ENCODE measurements at places on chromosomes 4 and X.

DNA sequence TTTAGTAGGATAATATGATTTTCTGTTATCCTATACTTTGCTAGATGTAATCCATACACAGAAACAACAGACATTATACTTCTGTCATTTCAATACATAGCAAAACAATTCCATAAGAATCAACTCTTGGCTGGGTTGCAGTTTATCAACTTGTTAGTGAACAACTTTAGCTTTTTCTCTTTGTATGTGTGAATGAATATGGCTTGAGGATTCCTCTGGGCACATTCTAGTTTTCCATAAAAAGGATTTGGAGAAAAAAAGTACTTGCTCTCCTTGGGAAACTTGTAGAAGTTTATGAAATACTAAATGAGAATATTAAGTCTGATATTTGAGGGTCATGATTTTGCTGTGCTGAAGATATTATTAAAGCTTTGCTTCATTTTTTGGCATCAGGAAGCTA lies 210.7 kb upstream of the GIMD1 start:
- no peak for DNase-seq

DNA sequence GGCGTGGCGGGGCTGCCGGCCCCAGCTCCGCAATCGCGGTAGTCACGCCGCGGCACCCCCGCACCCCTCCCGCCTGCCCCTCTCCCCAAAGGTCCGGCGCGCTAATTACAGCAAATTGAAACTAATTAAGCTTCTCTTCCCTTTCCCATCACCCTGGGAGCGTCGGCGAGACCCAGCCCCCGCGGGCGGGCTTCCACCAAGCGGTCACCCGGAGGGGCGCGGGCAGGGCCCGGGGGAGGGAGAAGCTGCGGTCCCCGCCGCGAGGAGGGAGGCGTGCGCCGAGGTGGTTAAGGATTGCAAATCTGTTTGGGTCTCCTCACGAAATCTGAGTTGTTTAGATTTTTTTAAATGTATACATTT lies 13.1 kb downstream of the ARX start:
- DNase-seq = no peak

DNA sequence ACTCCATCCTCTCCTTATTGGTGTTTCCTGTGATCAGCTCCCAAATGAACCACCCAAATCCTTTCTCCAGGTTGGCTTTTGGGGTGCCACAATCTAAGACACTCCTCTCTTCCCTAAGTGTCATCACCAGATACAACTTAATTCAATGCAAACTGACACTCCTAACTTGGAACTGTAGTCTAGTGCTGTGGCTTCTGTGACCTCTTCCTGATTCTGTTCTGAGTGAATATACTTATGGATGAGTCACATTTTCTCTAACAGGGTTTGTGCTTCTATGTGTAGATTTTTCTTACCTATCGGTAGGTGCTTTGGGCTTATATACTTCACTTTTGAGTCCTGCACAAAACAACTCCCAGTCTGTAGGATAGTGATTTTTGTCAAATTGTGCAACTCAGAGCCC lies 141.3 kb upstream of the MAOA start:
- no peak for DNase-seq

DNA sequence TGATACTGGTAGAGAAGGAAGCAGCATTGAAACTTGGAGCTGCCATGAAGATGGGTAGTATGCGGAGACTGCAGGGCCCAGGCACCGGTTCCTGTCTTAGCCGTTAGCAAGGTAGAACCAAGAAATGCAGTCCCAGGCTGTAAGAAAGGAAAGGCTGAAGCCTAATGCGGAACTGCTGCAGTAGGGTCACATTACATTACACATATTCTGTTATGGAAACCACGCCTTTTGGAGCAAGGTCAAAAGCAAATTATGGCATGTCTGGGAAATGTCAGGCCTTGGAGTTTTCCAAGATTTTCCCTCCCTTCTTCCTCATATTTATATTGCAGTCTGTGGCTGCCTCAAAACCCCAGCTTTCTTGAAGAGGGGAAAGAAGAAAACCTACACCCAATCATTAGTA lies 204.8 kb upstream of the RASGEF1B start:
- no peak for DNase-seq

DNA sequence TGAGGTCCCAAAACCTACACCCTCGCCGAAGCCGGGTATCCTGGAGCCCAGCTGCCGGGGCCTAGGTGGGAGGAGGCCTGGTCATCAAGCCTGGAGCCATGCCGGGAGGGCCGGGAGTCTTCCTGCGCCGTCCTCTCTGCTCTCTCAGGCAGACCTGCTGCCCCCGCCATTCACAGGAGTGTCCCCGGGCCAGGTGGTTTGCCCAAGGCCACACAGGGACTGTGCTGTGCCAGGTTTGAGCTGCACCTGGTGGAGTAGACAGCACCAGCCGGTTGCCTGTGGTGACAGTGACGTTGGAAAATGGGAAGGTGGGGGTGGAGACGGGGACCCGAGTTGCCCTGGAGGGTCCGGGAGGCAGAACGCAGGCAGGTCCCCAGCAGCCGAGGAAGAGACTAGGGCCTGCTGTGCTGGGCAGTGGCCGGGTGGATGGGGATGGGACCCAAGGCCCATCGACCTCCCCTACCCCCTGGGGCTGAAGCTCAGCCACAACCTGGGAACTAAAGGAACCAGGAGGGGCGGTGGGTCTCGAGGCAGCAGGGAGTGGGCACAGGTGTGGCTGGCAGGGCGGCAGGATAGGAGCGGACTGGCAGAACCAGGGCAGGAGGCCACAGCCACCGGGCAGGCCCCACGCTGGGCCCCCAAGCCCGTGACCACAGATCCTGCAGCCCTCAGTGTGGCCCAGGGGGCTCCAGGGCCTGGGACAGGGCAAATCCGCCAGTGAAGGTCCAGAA lies 9.5 kb downstream of the DOK7 start:
- no peak for DNase-seq

GRCh38 chr4:36677874-36678273 lies 396.5 kb downstream of the DTHD1 start:
- no peak for DNase-seq
